CD8-positive, alpha-beta T cell (primary cell): ENCODE measurements at places on chromosomes 3 and 15.

DNA sequence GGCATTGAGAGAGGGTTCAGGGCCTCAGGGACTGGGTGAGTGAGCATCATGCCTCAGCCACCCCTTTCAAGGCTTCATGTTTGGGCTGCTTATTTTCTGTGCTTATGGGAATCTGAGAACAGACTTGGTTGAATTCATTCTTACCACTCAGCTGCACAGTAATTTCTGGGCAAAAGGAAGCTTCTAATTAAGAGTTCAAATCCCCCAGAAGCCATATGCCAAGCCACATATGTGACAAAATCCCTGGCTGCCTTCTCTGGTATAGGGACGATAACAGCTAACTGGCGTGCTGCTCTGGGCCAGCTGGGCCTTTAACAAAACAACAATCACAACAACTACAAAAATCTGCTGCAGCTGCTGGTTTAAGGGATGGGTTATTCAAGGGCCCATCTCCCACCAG, 181.0 kb upstream of the ANKRD28 start:
- DNase-seq: no peak

GRCh38 chr3:38636881-38637280, 12.6 kb downstream of the SCN5A start:
- DNase-seq: no peak

DNA sequence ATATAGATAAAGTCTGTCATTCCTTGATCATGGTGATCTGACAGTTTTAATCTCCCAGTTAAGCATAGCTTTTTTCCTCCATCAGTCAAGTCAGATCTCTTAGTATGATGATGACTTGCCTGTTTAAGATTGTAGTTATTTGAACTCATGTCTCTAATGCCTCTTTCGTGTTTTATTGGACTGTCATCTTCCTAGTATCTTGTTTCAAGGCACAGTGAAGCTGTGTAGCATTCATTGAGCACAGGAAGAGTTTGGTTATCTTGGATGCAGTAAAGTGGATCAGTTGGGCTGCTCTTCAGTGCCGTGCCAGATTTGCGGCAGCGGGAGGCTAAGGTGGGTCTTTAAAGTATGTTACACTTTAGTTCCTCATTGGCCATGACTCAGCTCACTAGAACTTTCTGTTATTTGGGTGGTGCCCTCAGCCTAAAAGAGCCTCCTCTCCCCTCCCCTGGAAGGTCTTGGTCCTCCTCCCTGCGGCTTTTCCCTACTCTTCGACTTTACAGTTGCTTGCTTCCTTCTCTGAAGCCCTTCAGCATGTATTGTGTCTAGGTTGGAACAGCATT, 45.7 kb upstream of the SKOR1 start:
- DNase-seq: no peak

DNA sequence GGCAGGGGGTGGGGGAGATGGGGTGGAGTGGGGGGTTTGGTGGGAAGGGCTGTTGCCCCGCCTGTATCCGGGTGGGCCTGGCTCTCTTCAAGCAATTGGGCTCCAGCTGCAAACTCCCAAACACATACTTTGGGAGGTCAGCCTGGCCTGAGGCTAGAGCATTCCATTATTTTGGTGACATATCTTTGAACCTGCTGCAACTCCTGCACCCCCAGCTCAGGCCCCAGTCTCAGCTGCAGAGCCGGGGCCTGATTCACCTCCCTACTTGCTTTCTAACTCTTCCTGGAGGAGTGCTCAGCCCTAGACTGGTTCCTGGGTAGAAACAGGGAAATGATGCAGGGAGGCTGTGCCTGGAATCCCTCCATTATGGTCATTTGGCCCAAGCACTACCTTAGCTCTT, 140.8 kb upstream of the PRR23C start:
- DNase-seq: no peak

- DNase-seq: no peak
Measured at GRCh38 chr3:176583956-176584355, 613.3 kb downstream of the TBL1XR1 start.
